ENCODE measurements at places on chromosomes 7 and 10.

DNA sequence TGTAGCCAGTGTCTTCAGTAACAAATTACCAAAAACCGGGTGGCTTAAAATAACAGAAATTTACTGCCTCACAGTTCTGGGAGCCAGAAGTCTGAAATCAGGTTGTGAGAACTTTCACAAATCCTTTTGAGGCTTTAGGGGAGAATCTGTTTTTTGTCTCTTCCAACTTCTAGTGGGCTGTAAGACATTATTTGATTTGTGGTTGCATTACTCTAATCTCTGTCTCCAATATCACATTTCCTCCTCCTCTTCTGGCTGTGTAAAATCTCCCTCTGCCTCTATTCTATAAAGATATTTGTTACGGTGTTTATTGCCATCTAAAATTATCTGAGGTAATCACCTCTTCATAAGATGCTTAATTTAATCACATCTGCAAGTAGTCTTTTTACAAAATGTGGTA lies 1039.6 kb upstream of the LRRN3 start:
- DNase-seq: no peak

GRCh38 chr7:14839307-14839706 lies 63.2 kb downstream of the DGKB start:
- peak; percentile 56 for DNase-seq

DNA sequence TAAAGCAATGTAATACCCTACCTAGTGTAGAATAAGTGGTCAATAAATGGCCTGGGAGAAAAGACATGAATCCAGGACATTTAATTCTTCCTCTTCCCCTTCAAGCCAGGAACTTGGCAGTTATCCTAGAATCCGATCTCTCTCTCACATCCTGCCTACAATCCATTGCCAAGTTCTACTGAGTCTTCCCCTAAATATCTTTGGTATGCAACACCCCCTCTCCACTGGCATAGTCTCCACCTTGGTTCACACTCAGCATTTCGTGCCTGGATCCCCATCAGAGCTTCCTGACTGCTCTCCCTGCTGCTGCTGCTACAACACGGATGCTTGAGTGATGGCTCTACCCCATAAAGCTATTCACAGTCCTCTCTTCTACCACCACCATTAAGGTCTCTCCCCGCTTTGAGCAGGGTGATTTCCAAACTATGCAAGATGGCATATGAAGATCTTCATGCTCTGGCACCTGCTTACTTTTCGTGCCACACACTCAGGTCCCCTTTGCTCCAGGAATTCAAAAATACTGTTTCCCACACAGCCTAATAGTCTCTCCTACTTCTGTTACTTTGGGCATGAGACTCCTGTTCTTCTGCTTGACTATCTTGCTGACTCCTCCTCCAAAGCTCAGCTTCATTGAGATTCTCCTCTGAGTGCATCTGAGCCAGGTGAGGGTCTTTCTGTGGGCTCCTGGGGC lies 4.8 kb downstream of the ANK3 start:
- no peak for DNase-seq

GRCh38 chr7:158682456-158682855 lies 22.1 kb downstream of the NCAPG2 start:
- no peak for DNase-seq

DNA sequence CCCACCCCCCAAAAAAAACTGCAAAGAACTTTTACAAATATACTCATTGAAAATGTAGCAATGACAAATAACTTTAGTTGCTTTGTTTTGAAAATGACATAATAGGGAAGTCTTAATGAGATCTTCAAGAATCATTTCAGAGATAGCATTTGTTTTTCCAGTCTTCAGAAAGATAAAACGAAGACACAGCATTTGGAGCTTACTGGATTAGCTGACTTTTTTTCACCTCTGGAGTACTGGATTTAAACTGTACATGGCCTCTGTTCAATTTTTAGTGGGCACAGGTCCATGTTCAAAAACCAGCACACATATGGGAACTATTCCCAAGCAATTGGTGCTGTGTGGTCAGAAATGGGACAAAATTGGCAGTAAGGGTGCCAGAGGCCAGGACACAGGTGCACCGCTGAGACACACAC lies 3.9 kb downstream of the RAB11FIP2 start:
- DNase-seq: no peak

GRCh38 chr10:100614429-100615095 lies 78.8 kb downstream of the HIF1AN start:
- no peak for DNase-seq

GRCh38 chr7:132134814-132135445 lies 441.3 kb downstream of the PLXNA4 start:
- no peak for DNase-seq

GRCh38 chr10:79112881-79113431 lies 44.2 kb downstream of the ZMIZ1 start:
- DNase-seq: no peak

DNA sequence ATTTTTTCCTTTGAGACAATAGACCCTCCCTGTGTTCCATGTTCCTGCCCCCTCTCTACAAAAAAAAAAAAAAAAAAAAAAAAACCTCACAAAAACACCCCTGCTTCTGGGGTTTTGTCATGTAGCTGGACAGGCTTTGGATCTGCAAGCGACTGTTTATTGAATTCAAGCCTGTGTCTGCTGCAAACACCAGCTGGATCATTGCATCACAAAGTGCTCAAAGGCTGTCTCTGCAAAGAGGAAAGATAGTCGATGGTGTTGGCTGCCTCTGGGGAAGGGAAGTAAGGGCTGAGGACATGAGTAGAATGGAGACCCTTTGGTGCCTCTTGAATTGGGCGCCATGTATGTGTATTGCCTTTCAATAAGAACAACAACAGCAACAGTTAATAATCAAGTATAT lies 471.2 kb downstream of the PLXNA4 start:
- DNase-seq: no peak
